ENCODE measurements at places on chromosomes 7 and 10. TPM values are rescaled to one million over a fixed set of nuclear protein-coding genes. Genes with fewer than 3 reads are reported as not detected.

The COL17A1 gene
- total RNA-seq: 0.09 TPM

The PNLIPRP1 gene
- not detected for total RNA-seq

The CNNM1 gene
- total RNA-seq: 0.04 TPM

The DPP6 gene
- 4.1 TPM for total RNA-seq

The FGF8 gene
- total RNA-seq: 0.53 TPM

The ERVW-1 gene
- 0.40 TPM for total RNA-seq

The LMTK2 gene
- total RNA-seq: 7.0 TPM
